ENCODE measurements at places on chromosomes 1 and 21. TPM values are rescaled to one million over a fixed set of nuclear protein-coding genes. Genes with fewer than 3 reads are reported as not detected.

Gene RSPH1
- total RNA-seq = not detected

Gene CLCA1
- not detected for total RNA-seq

Gene CLCA4
- not detected for total RNA-seq

Gene TSPEAR
- total RNA-seq = not detected

Gene PBX1
- 0.17 TPM for total RNA-seq

Gene COL9A2
- total RNA-seq = 3.5 TPM

Gene TTC22
- 10.2 TPM for total RNA-seq

Gene PPIH
- total RNA-seq = 79.6 TPM

Gene SORT1
- total RNA-seq = 3.9 TPM

Gene MAP3K6
- 7.4 TPM for total RNA-seq

Gene SELL
- total RNA-seq = 529 TPM

Gene NUDT4B
- 0.38 TPM for total RNA-seq

Gene ANKRD35
- not detected for total RNA-seq

Gene OR10J1
- total RNA-seq = not detected

Gene TLCD4
- 0.23 TPM for total RNA-seq

Gene MAGI3
- total RNA-seq = 11.4 TPM

Gene SHISA4
- 0.53 TPM for total RNA-seq

Gene CNKSR1
- total RNA-seq = 5.0 TPM

Gene MMEL1
- total RNA-seq = 5.3 TPM

Gene PODN
- total RNA-seq = not detected

Gene PLD5
- not detected for total RNA-seq

Gene TEDDM1
- total RNA-seq = not detected

Gene DCAF8
- total RNA-seq = 113 TPM

Gene SYTL1
- total RNA-seq = 130 TPM

Gene WLS
- not detected for total RNA-seq

Gene GJC2
- 0.72 TPM for total RNA-seq

Gene HPDL
- total RNA-seq = 6.5 TPM

Gene DENND1B
- 19.4 TPM for total RNA-seq

Gene FALEC
- not detected for total RNA-seq

Gene ETV3L
- total RNA-seq = not detected

Measured in activated naive CD4-positive, alpha-beta T cell treated with anti-CD3 and anti-CD28 coated beads, Interleukin-2, amount 10 ng/mL, durations not matched to agents 5 hours and 36 hours (primary cell).